ENCODE measurements at places on chromosomes 3 and 15.

- no peak for DNase-seq
Measured at GRCh38 chr15:57544848-57545480, 46.7 kb upstream of the MYZAP start.

- DNase-seq = no peak
Measured at GRCh38 chr3:102036017-102036416, 186.7 kb downstream of the NFKBIZ start.

DNA sequence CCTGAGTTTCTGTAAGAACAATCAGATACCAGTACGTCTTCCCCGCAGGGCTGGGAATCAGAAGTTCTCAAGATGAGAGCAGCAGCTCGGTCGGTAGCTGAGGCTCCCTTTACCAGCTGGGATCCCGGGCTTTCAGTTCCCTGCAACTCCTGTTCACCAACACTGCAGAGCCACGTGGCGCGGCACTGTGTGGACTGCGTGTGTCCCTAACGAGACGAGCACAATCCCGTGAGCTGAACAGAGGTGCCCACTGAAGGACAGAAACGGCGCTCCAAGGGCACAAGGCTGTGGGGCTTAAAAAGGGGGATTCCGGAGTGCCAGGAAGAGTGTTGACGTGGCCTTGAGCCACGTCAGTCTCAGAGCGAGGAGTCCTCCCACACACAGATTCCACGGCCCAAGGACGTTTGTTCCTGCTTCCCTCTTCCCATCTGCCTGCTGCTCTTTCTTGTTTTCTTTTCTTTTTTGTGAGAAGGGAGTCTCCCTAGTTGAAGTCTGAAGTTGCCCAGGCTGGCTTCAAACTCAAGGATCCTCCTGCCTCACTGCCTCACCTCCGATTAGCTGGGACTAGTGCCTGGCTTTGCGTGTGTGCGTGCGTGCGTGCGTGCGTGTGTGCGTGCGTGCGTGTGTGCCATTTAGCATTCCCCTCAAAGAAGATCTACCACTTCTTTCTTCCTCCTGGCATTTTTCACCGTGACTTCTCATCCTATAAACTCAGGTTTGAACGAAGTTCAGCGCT is 37.1 kb upstream of the RPL35A start:
- no peak for DNase-seq

GRCh38 chr15:59539799-59540198 is 71.8 kb upstream of the GCNT3 start:
- DNase-seq = no peak

GRCh38 chr15:63408524-63408923 is 26.9 kb upstream of the CA12 start:
- no peak for DNase-seq

DNA sequence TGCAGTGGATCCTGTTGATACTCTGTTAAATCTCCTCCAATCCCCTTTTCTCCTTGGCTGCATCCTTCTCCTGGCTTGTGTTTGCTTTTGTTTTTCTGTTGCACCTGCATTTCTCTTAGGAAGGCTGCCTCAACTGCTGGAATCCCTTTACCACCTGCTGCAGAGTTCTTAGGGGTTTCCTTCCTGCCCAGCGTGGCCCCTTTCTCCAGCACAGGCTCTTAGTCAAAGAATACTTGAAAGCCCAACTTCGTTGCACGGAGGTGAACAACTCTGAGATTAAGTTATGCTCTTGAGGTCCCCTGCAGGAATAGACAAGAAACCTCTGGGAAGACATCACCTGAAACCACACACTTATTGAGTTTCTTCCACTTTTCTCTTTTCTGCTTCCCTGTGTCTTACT is 121.6 kb upstream of the GRM7 start:
- no peak for DNase-seq

DNA sequence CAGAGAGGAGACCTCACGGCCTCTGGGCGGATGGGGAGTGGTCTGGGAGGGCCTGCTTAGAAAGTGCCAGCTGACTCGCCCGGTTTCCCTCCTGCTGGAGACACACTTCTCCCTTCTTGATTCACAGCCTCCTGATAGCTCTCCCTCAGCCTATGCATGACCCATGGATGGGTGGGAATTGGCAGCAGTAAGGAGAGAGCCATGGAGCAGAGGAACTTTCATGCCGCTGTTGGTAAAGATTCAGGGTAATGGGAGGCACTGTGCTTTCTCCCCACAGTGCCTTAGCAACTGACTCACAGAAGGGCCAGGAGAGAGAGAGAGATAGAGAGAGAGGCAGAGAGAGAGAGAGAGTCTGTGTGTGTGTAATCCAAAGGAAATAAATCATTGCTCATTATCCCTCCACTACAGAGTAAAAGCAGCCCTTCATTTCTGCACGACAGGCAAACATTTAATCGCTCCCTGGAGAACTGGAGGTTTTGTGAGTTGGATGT is 82.8 kb downstream of the SEMA5B start:
- no peak for DNase-seq

DNA sequence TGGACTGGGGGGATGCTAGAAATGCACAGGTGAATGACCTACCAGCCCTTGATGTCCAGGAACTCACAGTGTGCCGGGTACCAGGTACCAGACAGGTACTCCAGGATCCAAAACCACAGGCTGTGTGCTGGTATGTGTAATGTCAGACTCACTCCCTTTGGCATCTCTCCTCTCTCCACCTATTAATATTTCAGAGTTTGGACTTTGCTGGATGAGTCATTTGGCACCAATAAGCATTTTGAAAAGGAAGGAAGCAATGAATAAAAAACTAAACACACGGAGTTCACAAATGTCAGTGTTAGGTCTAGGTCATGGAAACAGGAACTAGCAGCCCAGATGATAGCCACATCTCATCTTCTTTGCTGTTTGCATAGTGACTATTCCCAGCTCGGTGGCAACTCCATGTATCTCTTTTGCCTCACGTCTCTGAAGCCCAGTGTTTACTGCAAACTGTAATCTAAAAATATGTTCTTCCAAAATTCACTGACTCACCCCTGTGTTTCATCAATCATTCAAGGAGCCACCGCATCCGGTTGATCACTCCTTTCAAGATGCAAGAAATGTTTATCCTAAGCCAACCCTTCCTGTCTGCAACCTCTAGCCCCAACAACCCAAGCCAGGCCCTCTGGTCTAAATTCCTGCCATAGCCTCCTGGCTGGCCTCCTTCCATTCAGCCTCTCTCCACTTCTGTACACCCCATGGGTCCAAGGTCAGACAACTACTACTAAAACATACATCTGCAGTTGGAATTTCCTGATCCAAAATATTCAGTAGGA is 8.4 kb downstream of the ITGB5 start:
- DNase-seq = no peak

DNA sequence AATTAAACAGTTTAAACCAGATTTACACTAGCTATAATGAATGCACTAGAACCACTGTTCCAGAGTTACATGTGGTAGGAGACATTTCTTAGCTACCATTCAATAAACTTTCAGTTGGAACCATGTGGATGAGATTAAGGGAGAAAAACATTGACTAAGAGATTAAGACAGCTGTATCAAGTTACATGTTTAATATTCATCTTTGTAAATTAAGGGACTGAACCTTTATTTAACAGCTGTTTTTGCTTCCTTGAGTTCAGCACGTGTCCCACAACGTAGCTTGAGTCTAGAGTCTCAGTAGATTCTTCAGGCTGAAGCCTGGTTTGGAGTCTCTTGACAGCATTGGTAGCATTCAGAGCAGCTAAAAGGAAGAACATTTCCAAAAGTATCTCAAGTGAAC is 27.2 kb upstream of the CFAP44 start:
- DNase-seq = no peak

DNA sequence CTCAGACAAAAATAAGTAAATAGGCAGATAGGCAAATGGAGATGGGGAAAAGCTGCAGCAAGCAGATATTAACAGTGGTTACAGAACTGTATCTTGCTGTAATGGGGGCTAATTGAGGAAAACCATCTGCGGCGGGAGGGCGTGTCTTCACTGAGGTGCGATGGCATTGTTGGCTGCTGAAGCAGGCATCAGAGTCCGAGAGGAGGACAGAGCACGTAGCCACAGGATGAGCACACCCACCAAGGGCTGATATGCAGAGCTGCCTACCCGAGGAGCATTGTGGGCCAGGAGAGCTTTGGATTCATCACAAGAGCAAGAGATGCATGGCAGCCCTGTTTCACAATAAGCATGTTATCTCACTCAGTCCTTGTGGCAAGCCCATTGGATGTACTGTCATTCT is 30.4 kb downstream of the CHRNA7 start:
- DNase-seq = no peak

DNA sequence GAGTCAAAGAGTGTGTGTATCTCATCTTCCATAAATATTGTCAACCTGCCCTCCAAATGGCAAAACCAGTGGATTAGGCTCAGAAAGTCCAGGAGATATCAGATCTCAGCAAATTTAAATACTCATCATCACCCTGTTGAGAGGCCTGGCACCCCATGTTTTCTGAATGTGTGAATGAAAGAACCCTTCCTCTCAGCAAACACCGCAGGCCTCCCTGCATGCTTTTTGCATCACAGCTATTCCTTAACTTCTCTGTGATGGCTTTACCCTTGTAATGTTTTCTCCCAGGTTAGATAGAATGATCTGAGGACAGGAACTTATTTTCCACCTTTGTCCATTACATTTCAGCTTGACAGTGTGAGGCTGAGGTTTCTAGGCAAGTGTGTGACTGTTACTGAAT is 43.6 kb upstream of the NMNAT3 start:
- no peak for DNase-seq

GRCh38 chr3:129107793-129108192 is 13.8 kb downstream of the RAB43 start:
- DNase-seq = no peak

DNA sequence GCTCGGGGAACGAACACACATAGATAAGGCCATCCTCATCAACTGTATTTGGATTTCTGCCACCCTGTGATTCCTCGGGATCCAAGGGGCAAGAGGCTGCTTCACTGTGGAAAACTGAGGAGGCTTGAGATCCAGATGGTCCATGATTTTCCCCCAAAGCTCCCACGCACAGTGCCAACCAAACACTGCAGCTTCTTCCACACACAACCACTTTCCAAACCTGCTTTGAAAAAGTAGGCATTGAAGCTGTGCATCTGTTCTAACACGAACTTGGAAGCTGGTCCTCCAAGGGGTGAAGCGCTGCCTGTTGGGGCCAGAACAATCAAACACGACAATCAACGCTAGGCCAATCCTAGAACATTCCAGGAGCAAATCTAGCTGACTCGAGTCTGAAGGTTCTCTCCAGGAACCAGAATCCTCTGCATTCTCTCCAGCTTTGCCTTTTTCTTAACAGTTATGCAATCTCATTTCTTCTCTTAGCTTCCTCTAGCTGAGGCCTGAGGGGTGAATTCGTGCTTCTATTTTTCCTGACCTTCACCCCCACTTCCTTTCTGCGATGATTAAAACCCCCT is 104.4 kb downstream of the LRRK1 start:
- no peak for DNase-seq

DNA sequence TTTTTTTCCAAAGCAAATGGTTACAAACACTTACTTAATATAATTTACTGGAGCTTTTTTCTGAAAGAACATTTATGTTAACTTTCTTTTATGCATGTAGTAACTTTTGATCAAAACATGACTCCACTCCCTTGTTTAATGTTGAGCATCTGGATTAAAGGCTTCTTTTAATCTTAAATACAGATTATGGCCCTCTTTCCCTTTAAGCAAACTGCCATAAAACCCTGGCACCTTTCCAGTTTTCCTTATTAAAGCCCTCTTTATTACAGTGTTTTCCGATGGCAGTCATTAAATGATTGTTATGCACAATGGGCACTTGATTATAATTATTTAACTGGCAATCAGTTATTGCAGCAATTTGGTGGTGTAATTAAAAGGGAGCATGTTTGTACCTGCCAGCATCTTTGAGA is 167.0 kb downstream of the VGLL4 start:
- no peak for DNase-seq

DNA sequence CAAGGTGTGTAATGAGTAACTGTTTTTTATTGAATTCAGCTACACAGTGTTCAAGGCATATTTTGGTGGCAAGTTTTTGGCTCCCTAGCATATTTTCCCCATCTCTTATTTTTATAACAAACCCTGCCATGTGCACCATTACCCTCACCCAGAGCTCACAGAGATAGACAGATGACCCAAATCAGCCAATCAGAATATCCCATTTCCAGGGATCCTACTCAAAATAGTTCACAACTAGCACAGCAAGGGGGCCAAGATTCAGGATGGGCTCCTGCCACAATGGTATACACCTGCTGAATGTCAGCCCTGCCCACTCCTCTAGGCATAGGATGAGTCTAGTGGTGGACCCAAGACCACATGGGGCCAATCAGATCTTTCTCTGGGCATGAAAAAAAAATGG is 78.8 kb upstream of the SETMAR start:
- DNase-seq = no peak

DNA sequence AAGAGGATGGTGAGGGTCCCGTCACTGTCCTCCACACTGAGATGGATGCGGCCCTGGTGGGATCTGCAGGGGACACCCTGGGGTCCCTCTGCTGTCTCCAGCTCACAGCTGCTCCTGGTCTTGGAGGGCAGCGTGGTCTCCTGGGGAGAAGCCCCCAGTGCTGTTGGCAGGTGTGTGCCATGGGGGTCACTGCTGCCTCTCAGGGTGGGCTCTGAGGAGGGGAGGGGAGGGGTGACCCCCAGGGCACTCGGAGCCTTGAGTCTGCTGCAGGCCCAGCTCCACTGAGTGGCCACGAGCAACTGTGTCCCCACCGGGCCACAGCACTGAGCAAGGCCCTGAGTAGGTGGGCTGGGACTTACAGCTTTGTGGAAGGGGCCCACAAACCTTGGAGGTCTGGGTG is 34.7 kb downstream of the KLHL25 start:
- no peak for DNase-seq

DNA sequence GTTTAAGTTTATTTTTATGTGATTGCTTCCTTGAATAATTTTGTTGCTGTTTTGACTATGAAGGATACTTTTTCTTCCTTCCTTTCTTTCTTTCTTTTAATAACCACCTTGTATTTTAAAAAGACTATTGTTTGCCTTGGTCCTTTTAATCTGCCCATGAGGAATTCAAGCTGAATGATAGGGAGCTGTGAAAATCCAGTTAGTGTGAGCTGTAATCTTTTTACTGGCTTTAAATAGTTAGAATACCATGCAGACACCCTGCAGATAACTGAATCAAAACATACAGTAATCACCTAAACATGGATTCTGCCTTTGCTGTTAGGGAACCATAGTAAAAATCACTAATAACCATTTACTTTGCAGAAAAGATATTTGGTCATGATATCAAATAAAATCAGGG is 110.7 kb downstream of the RSRC1 start:
- DNase-seq = no peak

GRCh38 chr3:123297627-123297899 is 95.8 kb downstream of the SEC22A start:
- no peak for DNase-seq

DNA sequence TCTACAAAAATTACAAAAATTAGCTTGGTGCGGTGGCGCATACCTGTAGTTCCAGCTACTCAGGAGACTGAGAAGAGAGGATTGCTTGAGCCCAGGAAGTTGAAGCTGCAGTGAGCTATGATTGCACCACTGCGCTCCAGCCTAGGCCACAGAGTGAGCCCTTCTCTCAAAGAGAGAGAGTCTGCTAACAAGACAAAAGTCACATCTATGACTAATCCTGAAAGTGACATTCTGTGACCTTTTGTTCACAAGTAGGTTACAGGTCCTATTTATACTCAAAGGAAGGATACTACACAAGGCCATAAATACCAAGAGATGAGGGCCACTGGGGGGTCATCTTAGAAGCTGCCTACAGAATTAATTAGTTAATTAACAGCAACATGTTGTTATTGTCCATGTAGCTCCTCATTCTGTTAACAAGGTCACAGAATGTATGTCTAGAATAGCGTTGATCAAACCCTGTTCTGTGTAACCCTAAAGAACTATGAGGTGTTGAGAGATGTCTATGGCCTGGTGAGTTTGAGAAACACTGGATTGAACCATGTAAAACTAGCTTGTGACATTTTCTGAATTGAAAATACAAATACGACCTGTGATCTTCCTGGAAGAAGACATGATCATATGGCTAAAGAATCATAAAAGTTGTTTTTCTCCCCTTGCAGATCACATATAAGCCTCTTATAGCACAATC is 97.0 kb downstream of the SAMMSON start:
- peak; percentile 15 for DNase-seq

All from GM13976 (cell line).